ENCODE measurements at places on chromosomes 12 and 14.

DNA sequence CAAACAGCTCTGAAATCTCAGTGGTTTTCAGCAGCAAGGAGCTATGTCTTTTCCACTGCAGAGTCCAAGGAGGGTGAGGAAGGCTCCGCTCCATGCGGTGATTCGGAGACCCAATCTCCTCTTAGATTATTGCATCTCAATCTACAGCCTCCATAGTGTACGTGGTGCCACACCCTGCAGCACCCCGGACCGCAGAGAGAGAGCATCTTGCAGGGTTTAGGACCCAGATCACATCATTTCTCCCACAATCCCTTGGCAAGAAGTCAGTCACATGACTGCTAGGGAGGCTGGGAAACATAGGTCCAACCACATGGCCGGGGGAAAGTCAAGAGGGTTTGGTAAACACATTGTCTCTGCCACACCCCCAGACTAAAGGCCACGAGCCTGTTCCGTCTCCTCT lies 209.4 kb upstream of the TMEM132C start:
- no peak for DNase-seq

- no peak for DNase-seq
Observed at GRCh38 chr14:75848167-75848913, 133.5 kb downstream of the TGFB3 start.

- DNase-seq, result no peak
Observed at GRCh38 chr14:75322746-75323145, 44.1 kb downstream of the FOS start.

GRCh38 chr14:21711360-21711961 lies 37.8 kb upstream of the OR4E1 start:
- DNase-seq, result no peak

DNA sequence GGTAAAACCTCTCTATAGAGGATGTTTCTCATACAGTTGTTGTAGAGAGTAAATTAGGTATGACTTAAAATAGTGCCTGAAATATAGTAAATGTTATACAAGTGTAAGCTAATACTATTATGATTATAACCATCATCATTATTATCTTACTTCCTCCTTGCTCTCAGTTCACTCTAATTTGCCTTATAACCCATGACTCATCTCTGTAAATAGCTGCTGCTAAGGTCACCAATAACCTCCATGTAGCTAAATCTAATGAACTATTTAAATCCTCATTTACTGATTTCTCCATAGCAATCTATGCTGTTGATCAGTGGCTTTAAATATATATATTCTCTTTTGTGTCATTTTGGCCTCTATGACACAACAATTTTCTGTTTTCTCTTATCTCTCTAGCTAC lies 109.6 kb downstream of the RMST start:
- DNase-seq, result no peak

GRCh38 chr12:124279315-124279714 lies 15.6 kb upstream of the RFLNA start:
- DNase-seq, result no peak

DNA sequence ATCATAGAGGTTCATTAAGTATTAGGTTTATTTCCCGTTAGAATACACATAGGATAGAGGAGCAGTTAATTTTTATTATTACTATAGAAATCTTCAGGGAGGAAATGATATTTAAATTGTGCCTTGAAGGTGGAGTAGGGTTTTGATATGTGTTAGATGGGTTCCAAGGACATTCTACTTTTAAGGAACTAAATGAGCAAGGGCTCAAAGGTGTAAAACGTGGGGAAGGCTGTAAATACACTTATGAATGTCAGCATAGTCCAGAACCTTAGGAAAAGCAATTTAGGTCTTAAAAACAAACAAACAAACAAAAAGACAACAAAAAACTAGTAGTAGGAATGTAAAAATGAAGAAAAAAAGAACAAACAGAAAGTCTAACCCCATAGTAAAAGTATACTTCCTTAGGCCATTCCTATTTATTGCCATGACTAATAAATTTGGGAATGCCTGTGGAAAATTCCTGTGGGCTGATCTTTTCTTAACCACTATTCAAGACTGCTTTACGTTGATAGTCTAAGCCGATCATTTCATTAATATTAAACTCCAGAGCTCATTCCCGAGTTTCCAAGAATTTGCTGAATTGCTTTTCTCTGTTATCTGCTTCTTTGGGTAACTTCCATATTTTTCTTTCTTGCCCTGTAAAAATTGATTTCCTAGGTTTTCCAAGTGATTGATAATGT lies 180.3 kb downstream of the RAD51B start:
- DNase-seq, result no peak

DNA sequence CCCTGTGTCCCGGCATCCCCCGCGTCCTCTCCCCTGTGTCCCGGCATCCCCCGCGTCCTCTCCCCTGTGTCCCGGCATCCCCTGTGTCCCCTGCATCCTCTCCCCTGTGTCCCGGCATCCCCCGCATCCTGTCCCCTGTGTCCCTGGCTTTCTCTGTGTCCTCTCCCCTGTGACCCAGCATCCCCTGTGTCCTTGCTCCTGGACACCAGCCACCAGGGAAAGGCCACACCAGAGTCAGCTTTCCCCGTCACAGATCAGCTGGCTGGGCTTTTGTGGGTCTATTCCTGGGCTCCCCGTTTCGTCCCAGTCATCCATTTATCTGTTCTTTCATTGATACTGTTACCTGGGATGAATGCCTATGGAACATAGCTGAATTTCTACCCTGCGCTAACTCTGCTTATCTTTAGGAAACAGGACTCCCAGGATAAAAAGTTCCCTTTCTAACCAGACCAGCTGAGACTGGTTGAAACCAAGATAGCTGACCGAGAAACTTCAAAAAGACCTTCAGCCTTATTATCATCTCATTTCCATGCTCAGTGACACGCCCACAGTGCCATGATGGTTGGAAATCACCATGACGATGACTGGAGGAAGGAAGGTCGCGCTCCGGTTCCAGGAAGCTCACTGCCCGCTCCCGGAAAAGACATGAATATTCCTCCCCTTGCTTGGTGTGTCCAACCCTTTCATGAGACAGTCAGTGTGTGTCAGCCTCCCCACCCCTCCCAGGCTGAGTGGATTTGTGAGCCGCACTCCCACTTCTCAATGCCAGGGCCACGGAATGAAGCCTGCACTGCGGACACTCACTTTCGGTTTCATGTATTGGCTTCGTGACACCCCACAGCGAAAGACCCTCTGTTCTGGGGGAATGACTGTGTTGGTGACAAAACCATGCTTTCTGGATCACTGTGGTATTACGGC lies 276.4 kb upstream of the SFSWAP start:
- DNase-seq, result no peak

DNA sequence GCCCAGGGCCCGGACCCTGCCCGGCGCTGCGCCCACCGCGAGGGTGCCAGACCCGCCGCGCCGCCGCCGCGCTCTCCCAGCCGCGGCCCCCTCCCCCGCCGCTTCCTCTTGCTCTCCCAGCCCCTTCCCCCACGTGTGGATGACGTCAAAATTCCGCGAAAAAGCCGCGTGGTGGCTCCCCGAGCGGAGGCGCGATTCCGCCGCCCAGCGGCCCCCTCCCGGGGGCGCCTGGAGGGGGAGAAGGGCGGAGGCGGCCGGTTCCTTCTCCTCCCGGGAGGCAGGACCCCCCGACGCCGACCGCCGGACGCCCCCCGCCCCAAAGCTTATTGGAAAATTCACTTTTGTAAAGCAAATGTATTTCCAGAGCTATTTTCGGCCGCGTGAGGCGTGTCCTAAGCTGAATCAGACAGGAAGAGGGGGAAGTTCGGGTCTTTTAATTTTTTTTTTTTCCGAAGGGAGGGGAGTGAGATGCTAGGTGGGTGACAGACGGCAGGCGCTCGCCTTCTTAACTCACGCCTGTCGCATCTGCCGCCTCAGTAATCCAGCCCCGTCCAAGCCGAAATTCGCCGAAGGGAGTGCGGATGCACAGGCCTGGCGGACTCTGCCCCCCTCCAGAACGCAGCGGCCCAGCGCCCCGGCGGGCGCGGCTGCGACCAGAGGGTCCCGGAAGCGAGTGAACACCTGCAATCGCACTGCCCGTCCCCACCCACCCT lies 4.1 kb upstream of the CCND2 start:
- peak; percentile 97 for DNase-seq

- no peak for DNase-seq
Observed at GRCh38 chr12:69685810-69686209, 13.3 kb downstream of the BEST3 start.

- DNase-seq, result no peak
Observed at GRCh38 chr12:52010152-52010622, 3.4 kb downstream of the TAMALIN start.

- no peak for DNase-seq
Observed at GRCh38 chr14:24513009-24513408, 4.9 kb upstream of the CMA1 start.

GRCh38 chr12:77745624-77746023 lies 85.1 kb upstream of the NAV3 start:
- DNase-seq, result no peak

DNA sequence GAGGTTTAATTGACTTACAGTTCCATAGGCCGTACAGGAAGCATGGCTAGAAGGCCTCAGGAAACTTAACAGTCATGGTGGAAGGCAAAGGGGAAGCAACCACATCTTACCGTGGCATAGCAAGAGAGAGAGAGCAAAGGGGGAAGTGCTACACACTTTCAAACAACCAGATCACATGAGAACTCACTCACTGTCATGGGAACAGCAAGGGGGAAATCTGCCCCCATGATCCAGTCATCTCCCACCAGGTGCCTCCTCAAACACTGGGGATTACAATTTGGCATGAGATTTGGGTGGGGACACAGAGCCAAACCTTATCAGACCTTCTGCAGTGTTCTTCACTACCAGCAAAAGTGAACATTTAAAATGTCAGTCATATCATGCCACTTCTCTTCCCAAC lies 58.9 kb downstream of the USP15 start:
- DNase-seq, result no peak

DNA sequence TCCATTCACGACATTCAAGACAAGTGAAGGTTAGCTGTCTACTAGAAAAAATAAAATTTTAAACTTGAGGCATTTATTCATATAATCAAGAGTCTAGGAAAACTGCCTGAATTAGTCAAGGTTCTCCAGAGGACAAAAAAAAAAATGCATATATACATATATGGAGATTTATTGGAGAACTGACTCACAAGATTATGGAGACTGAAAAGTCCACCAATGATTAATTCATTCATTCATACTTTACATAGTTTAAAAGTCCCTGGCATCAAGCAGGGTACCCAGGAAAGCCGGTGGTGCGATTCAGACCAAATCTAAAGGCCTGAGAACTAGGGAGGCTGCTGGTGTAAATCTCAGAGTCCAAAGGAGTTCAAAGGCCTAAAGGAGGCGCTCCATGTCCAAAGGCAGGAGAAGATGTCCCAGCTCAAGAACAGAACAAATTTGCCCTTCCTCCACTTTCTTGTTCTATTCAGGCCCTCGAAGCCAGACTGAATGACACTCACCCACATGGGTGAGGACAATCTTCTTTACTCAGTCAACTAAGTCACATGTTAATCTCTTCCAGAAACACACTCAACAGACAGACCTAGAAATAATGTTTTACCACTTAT lies 64.3 kb downstream of the ANKS1B start:
- DNase-seq, result no peak

DNA sequence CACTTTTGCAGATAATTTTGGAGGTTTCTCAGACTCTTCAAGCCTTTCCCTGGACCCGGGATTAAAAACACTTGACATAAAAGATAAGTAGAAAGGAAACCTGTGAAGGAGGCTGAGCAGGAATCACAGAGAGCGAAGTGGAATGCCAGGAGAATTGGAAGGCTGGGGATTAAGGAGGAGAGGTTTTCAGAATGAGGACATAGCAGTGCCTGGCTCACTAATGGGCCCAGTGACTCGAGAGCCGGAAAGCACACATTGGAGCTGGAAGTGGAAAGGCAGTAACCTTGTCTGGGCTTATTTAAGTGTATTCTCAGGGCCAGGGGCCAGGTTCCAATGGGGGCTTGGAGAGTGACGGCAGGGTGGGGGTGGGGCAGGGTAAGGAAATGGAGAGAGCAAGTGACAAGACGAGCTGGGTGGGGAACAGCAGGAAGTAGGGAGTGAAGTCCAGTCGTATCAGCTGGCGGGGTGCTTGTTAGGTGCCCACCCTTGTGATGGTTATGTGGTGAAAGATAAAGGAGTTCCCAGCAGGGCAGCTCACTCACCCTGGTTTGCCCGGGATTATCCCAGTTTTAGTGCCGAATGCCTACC lies 13.1 kb downstream of the EVL start:
- DNase-seq, result no peak

- DNase-seq, result no peak
Observed at GRCh38 chr14:55921511-55921910, 196.7 kb upstream of the PELI2 start.

GRCh38 chr12:97763113-97763512 lies 300.5 kb downstream of the RMST start:
- no peak for DNase-seq

GRCh38 chr12:54300732-54301427 lies at the start of gene NFE2:
TSS of gene NFE2 (minus strand) at chr12:54301015. CDS start at chr12:54295248, 5,767 bp downstream.
- peak; percentile 18 for DNase-seq

DNA sequence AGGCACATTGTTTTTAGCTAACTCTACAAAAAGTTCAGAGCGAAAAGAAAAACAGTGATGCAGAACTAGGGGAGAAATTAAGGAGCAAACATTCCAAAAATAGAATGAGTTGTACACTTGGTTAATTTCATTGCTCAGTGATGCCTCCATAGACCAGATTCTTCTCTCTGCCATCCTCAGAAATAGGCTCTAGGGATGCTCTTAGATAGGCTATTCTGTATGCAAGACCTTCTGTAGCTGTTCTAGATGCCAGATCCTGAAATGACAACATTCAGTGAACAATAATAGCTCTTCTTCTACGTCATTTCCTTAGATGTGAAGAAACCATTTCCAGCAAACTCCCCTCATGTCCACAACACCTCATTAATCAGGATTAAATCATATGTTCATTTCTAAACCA lies 466.3 kb downstream of the DIO2 start:
- DNase-seq, result no peak

GRCh38 chr12:114018669-114019068 lies 52.5 kb upstream of the RBM19 start:
- no peak for DNase-seq

DNA sequence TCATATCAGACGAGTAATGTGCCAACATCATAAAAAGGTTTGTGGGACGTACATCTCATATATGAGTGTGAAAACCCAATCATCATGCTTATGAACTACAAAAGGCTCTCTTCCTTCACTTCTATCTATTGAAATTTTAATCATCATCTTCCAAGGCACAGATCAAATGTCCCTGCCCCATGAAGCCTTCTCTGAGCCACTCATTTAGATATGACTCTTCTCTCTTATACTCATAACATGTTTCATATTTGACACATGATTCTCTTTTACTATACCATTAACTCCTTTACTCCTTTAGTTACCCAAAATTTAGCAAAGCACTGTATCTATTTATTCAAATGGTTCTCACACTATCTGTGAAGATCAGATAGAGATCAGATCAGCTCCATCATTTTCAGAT lies 22.2 kb downstream of the RALGAPA1 start:
- no peak for DNase-seq

Measured in activated CD4-positive, alpha-beta T cell treated with anti-CD3 and anti-CD28 coated beads for 4 hours (primary cell).